ENCODE measurements at places on chromosomes 7 and 10.

GRCh38 chr10:21832821-21833130 lies 170.8 kb downstream of the DNAJC1 start:
- no peak for DNase-seq

- peak; percentile 90 for DNase-seq
These were observed 82.4 kb upstream of the FAM171A1 start for GRCh38 chr10:15453457-15453856.

- DNase-seq, result peak; percentile 47
These were observed 96.9 kb upstream of the PPP2R2D start for GRCh38 chr10:131803860-131804425.

DNA sequence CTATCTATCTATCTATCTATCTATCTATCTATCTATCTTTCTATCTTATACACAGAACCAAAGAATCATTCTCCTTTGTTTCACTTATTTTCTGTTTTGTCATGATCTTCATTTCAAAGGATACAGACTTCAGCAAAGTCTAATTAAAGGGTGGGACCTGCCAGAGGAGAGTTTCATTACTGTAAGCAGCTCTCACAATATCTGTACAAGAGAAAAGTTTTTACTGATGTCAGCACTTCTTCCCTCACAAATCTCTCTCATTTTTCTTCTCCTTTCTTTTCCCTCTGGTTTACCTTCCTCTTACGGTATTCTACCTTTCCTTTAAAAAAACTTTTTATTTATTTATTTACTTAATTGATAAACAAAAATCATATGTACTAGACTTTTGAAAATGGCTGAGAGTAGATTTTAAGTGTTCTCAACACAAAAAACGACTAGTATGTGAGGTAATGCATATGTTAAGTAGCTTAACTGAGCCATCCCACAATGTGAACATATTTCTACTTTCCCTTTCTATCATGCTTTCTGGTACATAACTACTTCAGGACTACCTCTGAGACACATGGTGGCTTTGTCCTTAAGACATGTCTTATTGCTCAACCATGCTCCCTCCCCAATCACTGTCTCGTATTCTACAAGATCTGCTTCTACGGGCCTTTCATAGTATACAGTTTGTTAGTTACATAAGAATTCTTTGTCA lies 699.3 kb downstream of the PHTF2 start:
- no peak for DNase-seq

DNA sequence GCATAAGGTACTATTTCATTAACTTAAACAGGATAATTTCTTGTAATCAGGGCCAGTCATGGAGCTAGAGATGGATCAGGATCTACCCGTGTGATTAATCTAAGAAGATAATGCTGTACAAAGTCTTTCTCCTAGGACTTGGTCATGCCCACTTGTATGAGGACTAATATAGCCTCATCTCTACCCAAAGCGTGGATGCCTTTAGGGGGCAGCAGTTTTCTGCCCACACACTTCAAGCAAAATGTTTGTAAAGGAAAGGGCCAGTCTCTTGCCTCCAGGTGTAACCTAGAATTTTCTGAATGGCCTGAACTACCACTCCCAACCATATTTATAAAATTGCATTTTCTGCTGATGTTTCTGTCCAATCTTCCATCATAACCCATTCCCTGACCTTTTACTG lies 764.0 kb upstream of the IGFBP3 start:
- no peak for DNase-seq

- no peak for DNase-seq
These were observed 59.1 kb downstream of the STK32C start for GRCh38 chr10:132248455-132249225.

DNA sequence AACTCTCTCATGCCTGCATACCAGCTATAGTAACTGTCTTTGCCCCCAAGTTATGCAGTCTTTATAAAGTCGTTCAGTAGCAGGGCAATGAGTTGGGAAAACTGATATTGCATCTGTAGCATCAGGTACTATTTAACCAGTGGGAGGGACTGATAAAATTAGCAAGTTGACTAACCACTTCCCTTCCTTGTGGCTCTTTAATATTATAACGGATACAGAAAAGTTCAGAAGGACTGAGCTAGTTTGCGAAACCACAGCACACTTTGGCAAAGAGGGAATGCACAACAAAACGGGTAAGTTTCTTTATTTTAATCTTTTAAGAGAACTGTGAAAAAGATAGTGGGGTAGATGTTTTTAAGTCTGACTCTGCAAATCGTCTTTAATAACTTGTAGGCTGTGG lies 205.3 kb upstream of the HDAC9 start:
- no peak for DNase-seq

GRCh38 chr10:119655566-119656001 lies 4.4 kb downstream of the BAG3 start:
- no peak for DNase-seq

DNA sequence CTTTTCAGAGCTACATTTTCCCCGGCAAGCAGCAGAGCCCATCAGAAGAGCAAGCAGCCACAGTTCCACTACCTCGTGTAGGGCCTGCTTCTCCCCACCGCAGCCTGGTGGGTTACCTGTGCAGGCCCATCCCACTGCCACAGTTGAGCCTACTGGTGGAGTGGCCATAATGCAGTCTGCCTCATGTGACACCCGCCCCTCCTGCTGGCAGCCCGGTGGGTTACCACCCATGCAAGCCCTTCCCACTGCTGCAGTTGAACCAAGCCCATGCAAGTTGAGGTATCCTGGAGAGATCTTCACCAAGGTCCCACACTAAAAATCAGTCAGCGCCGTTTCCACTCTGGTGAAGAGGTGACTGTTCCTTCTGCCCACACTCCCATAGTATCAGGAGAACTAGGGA lies 32.1 kb upstream of the CNNM1 start:
- no peak for DNase-seq

DNA sequence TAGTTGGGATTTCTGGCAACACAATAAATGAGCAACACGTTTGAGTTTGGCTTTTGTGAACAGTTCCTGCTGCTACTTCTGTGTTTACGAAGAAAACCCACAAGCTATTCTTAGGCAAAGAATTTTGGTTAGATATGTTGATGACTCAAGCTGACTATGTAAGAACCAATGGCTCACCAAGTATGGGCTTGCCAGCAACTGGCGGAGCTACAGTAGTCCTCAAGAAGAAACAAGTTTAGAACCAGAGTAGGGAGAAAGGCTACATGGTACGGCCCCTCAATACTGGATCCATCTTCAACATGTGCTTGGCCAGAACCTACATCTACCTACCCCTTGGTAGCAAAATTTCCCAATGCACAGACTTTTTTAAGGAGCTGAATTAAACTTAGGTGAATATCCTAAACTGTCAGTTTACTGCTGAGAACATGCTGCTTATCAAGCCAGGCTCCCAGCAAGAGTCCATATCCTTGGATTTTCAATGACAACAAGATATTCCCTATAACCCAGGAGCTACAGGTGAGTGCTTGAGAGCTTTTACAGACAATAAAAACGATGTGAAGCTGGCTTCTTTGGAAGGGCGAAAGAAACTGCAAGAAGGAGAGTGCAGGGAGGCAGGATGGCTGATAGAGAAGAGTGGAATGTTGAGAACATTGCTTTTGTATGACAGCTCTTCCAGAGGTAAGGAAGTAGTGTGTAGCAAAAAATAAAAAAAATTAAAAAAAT lies 74.3 kb upstream of the ASAH2 start:
- DNase-seq, result no peak

DNA sequence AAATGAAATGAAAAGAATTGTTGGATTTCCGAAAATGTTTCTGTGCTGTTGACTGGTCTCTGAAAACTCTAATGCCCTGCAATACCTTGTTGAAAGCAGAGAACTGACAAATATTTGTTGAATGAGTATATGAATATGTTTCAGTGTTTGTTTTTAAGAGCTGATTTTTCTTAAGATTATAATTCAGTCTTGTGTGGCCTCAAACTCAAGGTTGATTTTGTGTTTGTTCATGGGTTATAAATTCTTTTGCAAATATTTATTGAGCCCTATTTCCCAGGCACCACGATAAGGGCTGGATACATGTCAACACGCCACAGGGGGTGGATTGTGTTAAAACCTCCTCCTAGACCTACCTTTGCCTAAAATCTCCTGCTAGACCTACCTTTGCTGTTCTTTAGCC lies 203.9 kb upstream of the PLPP4 start:
- no peak for DNase-seq

DNA sequence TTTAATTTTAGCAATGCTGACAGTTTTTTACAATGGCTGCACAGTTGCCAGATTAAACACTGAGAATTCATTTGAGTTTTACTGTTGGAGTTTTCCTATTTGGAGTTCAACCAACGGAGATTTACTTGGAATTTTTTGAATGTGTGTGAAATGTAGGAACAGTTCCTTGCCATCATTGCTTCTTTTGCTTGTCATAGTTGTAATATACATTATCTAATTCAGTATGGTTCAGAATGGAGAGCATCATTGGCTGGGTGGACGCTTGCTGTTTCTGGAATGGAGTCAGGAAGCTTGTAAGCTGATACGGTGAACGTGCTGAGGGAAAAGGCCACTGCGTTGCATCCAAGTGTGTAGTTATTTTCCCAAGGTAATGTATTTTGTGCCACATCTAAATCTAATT lies 404.3 kb upstream of the KLF6 start:
- DNase-seq, result no peak

DNA sequence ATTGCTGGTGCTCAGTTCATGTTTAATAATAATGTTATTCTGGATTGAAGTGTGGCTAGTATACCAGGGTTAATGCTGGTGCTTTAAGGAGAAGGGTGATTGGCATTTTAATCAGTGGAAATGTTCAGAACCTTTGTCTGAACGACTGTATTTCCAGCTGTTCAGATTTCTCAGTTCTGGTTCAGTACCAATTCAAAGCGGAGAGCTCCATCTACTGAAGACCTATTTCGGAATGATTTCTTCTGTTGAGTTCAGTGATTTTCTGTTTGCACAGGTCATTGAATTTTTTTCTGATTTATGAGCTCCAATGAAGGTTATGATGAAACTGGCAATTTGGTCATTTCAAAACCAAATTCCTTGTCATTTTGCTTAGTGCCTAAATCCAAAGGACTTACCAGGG lies 160.1 kb downstream of the EXOC4 start:
- DNase-seq, result no peak

GRCh38 chr7:46881507-46882127 lies 700.3 kb downstream of the TNS3 start:
- no peak for DNase-seq

GRCh38 chr7:107993891-107994291 lies 9.1 kb downstream of the LAMB1 start:
- no peak for DNase-seq

GRCh38 chr7:84204655-84205054 lies 10.1 kb upstream of the SEMA3A start:
- DNase-seq, result no peak

DNA sequence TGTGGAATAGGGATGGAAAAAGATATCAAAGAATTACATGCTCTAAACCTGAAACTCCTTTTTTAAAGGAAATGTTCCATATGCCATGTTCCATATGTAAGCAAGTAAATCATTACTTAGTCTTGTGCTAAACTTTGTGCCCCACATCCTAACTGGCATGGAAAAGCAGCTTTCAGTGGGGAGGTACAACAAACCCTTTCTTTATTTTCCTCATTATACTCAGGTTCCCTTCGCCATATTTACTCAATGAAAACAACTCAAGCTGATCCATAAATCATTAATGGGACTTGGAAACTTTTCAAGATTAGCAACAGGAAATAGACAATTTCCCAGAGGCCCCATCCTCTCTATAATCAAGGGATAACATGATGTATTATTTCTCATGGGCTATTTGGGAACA lies 56.0 kb downstream of the GSAP start:
- DNase-seq, result no peak

DNA sequence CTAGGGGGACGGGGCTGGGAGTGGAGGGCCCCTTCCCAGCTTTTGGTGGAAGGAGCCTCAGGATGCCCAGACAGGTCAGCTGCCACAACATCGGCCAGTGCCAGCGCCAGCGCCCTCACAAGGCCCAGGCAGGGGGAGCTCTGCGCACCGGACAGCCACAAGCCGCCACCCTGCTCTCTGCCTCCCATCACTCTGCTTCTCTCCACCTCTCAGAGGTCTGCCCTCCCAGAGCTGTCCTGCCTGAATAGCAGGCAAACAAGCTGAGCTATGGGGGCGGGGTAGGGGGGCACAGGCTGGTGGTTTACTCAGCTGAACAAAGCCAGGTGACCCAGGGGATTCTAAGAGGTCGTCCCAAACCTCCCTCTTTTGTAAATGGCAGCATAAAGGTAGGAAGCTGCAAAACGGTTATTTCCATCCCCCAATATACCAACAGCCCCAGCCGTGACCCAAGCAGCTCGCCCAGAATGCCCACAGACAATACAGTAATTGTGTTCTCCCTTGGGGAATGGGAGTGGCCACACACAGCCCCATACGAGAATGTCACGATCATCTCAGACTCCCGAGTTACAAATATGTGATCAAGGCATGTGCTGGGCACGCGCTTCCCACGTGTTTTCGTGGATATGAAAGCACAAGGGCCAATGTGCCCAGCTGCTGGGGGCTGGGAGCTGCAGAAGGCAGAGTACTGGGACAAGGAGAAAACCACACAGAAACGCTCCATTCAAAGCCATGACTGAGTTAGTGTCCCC lies 19.7 kb downstream of the FAM53B start:
- DNase-seq, result no peak

GRCh38 chr7:132575419-132575981 lies 770 bp downstream of the PLXNA4 start:
- DNase-seq, result peak; percentile 81
